ENCODE measurements at places on chromosomes 7 and 10.

- DNase-seq = no peak
Measured at GRCh38 chr7:84916161-84916560, 270.7 kb downstream of the SEMA3D start.

DNA sequence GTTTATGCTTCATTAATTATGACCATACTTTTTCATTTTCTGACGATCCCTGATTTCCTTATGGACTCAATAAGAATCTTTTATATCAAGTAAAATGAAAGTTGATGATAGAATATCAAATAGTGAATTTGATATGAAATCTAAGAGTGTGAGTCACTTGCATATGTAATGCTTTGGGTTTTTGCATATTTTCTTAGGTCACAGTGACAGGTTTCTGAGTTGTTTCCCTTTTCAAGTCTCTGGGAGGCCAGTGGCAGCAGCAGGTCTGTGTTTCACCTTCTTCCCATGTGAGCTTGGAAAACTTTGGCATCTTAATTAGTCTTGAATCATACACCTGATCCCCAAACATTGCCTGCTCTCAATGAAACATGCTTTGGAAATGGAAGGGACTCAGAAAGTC is 34.7 kb upstream of the GJD4 start:
- no peak for DNase-seq

GRCh38 chr7:127270093-127270492 is 17.4 kb upstream of the GRM8 start:
- no peak for DNase-seq

- DNase-seq = no peak
Measured at GRCh38 chr10:43960981-43961380, 312.3 kb upstream of the ZNF32 start.

GRCh38 chr10:75788394-75789205 is 357.2 kb downstream of the LRMDA start:
- no peak for DNase-seq

DNA sequence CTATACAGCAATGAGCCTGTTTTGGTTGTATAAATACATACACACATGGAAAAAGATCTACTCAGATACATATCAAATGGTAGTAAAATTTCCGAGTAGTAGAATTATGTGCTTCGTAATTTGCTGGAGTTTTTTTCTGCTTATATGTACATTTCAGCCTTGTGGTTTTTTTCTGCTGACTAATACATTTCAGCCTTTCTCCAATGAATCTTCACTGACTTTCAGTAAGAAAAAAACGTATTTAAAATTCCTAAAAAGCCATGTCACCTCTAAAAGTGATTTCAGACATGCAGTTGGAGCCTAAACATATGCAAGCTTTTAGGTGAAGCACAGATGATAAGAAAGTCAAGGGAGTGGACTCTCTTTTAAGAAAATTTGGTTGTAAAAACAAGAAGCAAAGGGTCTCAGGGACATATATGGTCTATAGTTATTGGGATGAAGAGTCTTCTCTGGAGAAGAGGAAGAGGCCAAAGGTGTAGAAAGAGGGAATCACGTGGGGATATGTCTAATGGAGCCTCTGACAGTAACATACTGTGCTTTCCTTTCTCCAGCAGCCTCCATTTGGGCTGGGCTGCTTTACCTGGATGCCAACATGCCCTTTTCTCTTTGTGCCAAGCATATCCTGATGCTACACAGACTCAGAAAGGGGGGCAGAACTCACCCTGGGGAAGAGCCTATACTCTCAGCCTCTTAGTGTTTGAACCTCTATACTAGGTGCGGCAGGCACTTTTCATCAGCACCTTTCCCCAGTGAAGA is 2.4 kb downstream of the AMPH start:
- no peak for DNase-seq

- DNase-seq = no peak
Measured at GRCh38 chr10:5484205-5484604, 15.2 kb downstream of the CALML5 start.

GRCh38 chr7:31111109-31111451 is 59.0 kb downstream of the ADCYAP1R1 start:
- no peak for DNase-seq

DNA sequence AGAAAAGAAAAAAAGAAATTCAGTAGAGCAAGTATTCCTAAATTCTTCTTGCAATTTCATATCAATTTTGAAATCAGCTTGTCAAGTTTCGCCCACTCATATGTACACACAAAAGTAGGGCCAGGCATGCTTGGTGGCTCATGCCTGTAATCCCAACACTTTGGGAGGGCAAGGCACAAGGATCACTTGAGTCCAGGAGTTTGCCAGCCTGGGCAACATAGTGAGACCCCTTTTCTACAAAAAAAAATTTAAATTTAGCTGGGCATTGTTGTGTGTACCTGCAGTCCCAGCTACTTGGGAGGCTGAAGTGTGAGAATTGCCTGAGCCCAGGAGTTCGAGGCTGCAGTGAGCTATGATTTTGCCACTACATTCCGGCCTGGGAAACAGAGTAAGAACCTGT is 65.4 kb downstream of the MRPL32 start:
- no peak for DNase-seq

- DNase-seq = no peak
Measured at GRCh38 chr10:1184541-1185430, 128.6 kb downstream of the WDR37 start.

DNA sequence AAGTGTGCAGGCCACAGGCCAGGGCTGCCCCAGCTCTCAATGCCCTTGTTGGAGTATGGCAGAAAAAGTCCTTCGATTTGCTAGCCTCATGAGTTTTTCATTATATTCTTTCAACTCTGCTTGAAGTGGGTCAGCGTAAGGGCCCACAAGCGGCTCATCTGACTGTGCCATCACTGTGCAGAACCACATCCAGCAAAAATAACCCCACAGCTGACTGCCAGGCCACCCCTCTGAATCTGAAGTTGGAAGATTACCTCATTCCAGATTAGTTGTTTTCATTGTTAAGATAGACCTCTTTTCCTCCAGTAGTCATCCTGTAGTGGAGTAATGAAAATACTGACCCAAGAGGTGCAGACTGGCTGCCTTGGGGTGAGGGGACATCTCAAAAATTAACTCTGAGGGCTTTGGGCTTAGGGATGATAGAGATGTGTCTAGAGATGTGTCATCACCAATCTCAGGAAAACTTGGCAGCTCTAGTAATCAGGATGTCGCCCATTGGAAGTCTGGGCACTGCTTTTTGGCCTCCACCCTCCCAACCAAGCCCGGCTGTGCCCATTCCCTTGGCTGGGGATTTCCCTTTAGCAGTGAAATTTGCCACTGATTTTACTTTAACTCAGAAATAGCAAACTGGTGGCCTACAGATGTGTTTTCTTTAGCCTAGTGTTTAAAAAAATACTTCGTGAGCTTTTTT is 164.3 kb downstream of the LCOR start:
- DNase-seq = no peak

DNA sequence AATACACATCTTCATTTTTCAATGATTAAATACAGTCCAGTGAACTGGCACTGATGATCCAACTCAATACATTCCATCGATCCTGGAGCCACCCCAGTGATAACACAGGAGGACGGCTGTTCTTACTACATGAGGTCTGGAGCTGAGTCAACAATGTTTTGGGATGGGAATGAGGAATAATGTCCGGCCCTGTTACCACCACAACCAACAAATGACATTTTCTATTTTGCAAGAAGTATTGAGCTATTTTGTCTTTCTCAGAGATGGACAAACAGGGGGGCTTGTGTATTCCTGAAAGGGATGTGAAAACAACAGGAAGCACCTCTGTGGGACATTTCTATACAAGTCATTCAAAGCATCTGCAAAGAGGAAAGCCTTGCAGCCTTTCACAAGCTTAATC is 249.2 kb downstream of the PARD3 start:
- no peak for DNase-seq

DNA sequence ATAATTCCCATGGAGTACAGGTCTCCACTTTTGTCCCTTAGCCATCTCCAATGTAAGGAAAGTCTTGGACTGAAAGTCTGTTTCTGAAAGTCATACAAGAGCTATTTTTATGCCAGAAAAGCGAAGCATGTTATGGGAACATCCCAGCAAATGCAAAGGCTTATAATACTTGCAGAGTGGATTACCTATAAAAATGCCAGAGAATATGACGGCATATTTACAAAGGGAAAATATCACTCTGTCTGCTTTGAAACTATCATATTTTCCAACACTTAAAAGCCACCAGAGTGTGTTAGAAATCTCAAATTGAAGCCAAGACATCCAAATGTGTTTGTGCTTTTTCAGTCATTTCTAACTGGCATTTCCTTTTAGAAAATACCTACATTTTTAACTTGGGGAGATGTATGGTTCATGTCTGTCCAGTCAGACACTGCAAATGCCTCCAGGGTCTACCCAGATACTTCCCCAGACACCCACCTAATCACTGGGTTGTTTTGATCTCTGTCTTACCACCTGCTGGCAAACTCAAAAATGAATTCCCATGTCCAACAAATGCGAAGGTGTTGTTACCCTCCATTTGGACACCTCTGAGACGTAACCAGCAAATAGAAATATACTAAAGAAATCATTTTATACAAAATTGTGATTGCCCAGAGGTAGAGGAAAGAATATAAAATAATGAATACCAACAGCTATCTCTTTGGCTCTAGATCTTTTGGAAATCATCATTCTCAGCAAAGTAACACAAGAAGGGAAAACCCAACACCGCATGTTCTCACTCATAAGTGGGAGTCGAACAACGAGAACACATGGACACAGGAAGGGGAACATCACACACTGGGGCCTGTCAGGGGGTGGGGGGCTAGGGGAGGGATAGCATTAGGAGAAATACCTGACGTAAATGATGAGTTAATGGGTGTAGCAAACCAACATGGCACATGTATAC is 1.2 kb downstream of the ITIH2 start:
- DNase-seq = no peak

DNA sequence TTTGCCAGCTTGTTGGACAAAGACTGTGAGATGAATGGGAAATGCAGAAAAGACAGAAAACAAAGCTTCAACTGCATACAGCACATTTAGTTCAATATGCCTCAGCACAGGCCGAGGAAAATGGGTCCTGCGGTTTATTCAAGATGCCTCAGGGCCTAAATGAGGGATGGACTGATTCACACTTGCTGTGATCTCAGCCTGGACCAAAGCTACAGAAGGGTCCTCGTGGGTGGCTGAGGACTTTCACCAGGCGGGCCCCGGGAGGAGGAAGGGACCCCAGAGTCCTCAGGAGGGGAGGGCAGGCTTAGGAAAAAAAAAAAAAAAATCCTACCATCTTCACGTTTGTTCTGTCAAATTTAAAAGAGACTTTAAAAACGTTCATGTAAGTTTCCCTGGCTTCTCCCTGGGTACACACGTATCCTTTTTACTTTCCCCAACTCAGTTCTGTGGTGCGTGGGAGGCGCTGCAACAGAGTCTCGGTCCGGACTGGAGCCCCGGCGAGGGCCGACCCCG is 624 bp upstream of the ZNF783 start:
- DNase-seq = no peak

DNA sequence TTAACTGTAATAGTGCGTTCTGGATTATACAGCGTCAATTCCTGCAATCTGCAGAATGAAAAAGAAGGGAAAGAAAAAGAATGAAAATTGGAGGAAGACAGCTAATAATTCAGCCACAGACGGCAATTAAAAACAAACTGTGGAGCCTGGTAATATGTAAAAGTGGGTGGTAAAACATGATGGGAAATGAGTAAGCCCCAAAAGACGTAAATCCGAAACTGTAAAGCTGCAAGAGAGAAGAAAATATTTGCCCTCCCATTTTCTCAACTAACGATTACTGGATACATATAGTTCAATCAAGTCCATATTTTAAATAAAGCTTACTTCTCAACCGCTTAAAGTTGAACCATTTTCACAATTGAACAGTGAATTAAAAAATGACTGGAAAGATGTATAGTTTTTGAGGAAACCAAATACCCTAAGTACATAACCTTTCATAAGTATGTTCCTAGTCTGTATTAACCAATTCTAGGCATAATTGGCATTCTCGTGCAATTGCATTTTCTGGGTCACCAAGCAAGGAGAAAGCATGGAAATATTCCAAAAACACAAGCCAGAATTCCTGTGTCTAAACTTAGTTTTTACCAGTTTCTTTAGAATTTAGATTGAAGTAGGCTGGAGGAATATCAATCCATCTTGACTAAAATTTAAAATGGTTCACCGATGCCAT is 44.8 kb downstream of the MALSU1 start:
- DNase-seq = no peak

DNA sequence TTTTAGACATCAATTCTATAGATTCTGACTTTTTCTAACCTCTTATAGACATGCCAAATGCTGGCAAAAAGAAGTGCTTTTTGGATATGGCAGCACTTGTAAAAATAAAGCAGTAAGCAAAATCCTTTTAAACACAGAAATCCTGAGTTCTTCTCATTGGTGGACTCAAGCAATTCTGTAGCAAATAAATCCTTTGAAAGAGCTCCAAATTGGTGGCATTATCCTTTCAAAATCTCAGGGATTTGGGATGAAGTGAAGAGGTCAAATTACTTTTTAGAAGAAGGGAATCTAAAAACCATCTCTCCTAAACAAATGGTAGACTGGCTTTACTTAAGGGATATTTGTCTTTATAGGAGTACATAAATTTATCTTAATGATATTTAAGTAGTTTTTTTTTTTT is 17.5 kb upstream of the ASCC1 start:
- DNase-seq = no peak

- peak; percentile 75 for DNase-seq
Measured at GRCh38 chr7:77199013-77199966, at the start of gene FGL2. TSS of gene FGL2 (minus strand) at chr7:77199819. CDS start at chr7:77199793, 26 bp downstream.

- no peak for DNase-seq
Measured at GRCh38 chr7:107652642-107653041, 8.0 kb upstream of the SLC26A4 start.

GRCh38 chr7:135537453-135537852 is 20.3 kb upstream of the NUP205 start:
- no peak for DNase-seq

GRCh38 chr10:51080311-51081006 is 6.2 kb downstream of the PRKG1 start:
- no peak for DNase-seq

DNA sequence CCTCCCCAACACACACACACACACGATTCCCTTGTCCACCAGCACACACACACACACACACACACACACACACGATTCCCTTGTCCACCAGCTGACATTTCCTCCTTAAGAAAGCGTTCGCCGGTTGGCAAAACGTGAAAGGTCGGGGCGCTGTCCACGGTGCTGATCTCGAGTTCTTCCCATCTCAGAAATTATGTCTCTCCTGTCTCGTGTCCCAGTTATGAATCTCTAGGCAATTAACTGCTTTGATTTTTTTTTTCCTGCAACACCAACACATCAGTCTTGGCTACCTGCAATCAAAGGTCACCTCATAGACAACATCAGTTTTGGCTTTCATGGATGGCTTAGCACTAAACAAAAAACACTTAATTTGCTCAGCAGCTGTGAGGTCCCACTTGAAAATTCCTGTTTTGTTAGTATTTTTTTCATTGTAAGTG is 1.9 kb downstream of the INA start:
- DNase-seq = peak; percentile 67

GRCh38 chr7:134926396-134926795 is 59.9 kb upstream of the AGBL3 start:
- DNase-seq = no peak

GRCh38 chr7:150733482-150734095 is 3.6 kb upstream of the GIMAP5 start:
- no peak for DNase-seq
